ENCODE measurements at places on chromosomes 4 and X.

DNA sequence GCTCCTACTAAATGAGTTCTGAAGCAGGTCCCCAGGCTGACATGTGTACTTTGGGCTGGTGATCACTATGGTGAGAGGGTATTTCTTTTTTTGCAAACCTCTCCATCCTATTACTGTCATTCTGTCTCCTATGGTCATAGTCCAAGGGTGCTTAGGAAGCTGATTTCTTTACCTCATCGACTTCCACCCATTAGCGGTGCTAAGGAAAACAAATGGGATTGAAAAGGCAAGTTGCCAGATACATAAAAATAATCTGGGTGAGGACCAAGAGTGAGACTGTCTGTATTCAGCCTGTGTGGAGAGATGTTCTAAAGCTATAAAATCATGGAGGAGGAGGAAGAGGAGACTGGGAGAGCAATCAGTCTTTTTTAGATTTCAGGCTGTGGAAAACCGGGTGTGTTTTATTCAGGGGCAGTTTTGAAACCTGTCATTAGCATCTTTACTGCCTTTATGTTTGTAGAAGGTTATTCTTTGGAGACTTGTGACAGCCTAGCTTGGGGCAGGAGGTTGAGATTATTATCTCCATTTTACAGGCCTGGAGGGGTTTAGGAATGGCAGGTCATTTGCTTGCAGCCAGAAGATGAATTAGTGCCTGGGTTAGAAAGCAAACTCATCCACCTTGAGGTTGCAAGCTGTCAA is 1.9 kb downstream of the TMEM164 start:
- no peak for DNase-seq
- H3K27ac ChIP-seq = peak overlapping the region; percentile 34
- H3K36me3 ChIP-seq = no peaks in the 10 kb centered on the region
- peaks cover 4% of the 10 kb centered on the region for H3K27me3 ChIP-seq
- H3K4me3 ChIP-seq = no peak overlapping the region

DNA sequence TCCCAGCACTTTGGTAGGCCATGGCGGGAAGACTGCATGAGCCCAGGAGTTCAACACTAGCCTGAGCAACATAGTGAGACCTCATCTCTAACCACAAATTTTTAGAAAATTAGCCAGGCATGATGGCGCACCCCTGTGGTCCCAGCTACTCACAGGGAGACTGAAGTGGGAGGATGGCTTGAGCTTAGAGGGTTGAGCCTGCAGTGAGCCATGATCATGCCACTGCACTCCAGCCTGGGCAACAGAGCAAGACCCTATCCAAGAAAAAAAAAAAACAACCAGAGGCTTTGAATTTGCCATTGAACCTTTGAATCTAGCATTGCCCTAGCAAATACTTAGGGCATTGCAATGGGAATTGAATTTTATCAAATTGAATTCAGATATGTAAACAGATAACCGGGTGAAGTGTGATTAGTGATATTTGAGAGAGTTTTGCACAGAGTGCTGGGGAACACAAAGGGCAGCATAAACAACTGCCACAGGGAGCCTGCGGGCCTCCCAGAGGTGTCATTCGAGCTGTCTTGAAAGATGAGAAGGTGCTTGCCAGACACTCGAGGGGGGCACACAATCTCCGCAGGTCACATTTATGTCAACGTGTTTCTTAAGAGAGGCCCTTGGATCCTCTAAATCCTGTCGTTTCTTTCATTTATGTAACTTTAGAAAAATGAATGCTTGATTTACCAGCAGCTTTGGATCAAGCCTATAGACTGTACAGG is 200.3 kb downstream of the AASDH start:
- no peaks in the 10 kb centered on the region for H3K27me3 ChIP-seq
- no peaks in the 10 kb centered on the region for H3K36me3 ChIP-seq
- no peak overlapping the region for H3K27ac ChIP-seq

DNA sequence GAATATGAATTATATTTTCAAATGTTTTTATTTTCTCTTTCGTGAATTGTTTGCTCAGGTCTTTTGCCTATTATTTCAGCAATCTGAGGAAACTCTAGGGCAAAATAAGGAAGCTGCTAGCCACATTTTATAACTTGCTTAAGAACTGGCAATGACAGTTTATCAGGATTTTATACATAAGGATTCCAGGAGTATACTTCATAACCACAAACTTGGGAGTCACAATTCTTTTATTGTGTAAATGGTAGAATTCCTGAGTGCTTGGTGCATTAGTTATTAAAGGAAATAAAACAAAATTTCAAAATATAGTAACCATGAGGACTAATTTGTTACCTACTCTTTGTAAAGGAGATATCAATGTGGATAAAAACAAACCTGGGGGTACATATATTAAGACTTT is 54.4 kb downstream of the PALLD start:
- no peaks in the 10 kb centered on the region for H3K27me3 ChIP-seq
- no peaks in the 10 kb centered on the region for H3K36me3 ChIP-seq
- no peak for DNase-seq
- no peaks in the 10 kb centered on the region for H3K4me1 ChIP-seq
- no peak overlapping the region for H3K27ac ChIP-seq

DNA sequence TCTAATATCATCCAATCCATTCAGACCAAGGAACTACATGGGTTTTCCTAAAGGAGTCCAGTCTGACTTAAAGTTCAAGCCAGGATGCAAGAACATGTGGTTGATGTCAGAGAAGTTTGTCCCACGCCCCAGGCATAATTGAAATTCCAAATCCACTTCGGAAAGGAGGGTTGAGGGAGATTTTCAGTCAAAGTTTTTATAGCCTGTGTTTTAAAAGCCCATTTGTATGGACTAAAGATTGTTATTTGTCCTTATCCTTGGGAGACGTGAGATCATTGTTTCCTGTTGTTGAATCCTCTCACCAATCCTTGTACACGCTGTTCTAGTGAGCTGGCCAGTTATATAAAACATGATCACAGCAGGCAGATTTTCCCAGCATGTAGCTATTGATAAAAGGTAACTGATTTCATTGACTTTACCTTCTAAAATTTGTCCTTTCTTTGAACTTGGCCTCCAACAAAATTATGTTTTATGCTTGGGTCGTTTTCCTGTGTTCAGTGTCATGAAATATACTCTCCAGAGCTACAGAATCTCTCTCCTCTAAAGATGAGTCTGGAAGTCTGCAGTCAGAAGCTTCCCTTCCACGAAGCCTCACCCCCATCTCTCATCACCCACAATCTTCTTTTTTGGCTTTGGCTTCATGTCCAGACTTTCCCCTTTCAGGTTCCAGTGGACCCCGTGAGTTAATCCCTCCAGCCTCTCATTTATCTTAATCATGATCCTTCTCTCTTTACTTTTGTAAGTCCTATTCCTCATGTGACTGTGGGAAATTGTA is 92.9 kb downstream of the ATP10D start:
- H3K27ac ChIP-seq = peak overlapping the region; percentile 61
- H3K36me3 ChIP-seq = peaks cover 9% of the 10 kb centered on the region
- no peaks in the 10 kb centered on the region for H3K4me1 ChIP-seq
- DNase-seq = peak; percentile 73
- H3K4me3 ChIP-seq = no peak overlapping the region
- H3K27me3 ChIP-seq = no peaks in the 10 kb centered on the region

DNA sequence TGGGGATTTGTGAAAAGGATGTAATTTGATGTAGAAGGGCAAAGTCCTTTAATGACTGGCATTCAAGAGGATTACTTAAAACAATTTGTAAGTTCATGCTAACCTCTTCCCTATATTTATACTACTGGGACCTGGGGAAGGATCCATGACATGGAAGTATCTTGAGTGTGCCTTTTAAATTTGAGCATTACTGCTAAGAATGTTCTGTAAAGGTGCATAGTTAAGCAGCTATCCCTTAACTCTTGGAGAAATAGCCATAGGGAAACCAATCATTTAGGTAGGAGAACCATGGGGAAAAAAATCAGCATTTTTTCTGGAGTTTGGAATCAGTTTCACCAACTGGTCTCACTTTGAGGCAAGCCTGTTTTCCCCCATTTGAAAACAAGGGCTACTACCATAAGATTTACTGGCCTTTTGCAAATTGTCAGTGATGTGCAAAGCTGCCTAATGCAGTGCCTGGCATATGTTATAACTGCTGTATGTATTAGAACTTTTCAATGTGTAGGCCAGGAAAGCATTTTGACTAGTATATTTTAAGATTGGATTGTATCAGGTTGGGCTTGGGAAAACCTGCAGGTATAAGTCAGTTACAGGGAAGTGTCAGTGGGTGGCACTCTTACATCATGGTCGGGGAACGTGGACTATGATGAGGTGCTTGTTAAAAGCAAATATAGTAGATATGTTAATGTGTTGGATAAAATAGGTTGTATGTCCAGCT is 72.1 kb downstream of the PRSS12 start:
- H3K4me1 ChIP-seq = peaks cover 29% of the 10 kb centered on the region
- H3K36me3 ChIP-seq = no peaks in the 10 kb centered on the region
- DNase-seq = no peak
- no peaks in the 10 kb centered on the region for H3K27me3 ChIP-seq
- H3K27ac ChIP-seq = peak overlapping the region; percentile 24

GRCh38 chr4:188145601-188146000 is 6.4 kb downstream of the TRIML1 start:
- DNase-seq = no peak
- H3K27me3 ChIP-seq = no peaks in the 10 kb centered on the region

DNA sequence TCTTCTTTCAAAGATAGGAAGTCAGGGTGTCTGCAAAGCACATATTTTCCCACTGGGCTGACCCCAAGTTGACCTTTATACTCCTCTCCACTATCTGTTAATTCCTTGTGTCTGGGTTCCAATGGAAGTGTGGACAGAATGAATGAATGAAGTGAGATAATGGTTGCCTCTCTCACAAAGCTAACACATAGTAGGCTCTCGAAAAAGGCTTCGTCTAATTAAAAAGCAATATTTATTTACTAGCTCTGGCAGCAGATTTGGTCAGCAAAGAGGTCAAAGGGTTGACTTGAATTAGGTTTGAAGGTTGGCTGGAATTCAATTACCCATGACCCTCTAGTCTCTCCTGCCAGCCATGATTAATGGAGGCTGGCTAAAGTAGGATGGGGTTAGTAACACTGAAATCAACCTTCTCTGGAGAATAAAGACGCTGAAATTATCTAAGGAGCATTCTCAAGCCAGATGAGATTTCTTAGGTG is 280.3 kb upstream of the KLF3 start:
- H3K4me1 ChIP-seq = peaks cover 11% of the 10 kb centered on the region
- H3K27me3 ChIP-seq = no peaks in the 10 kb centered on the region
- H3K36me3 ChIP-seq = no peaks in the 10 kb centered on the region
- H3K4me3 ChIP-seq = no peak overlapping the region

- peak; percentile 85 for DNase-seq
- H3K27ac ChIP-seq = peak overlapping the region; percentile 52
- H3K4me3 ChIP-seq = no peak overlapping the region
- no peaks in the 10 kb centered on the region for H3K36me3 ChIP-seq
- no peaks in the 10 kb centered on the region for H3K27me3 ChIP-seq
These were observed 9.1 kb downstream of the HTRA3 start for GRCh38 chr4:8278421-8279287.

DNA sequence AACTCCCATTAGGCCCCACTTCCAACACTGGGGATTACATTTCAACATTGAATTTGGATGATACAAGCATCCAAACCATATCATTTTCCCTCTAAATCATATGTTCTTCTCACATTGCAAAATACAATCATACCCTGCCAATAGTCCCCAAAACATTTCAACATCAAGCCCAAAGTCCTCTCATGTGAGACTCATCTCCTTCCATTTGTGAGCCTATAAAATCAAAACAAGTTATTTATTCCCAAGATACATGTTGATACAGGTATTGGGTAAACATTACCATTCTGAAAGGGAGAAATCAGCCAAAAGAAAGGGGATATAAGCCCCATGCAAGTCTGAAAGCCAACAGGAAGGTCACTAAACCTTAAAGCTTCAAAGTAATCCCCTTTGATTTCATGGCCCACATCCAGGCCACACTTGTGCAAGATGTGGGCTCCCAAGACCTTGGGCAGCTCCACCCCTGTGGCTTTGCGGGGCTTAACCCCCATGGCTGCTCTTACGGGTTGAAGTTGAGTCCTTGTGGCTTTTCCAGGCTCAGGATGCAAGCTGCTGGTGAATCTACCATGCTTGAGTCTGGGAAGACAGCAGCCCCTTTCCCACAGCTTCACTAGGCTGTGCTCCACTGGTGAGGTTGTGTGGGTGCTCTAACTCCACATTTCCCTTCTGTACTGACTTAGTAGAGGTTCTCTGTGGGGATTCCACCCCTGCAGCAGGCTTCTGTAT is 40.6 kb upstream of the SERTM2 start:
- H3K27me3 ChIP-seq = no peaks in the 10 kb centered on the region
- H3K36me3 ChIP-seq = no peaks in the 10 kb centered on the region
- no peak for DNase-seq
- no peak overlapping the region for H3K4me3 ChIP-seq
- H3K27ac ChIP-seq = no peak overlapping the region

- no peak overlapping the region for H3K27ac ChIP-seq
- no peaks in the 10 kb centered on the region for H3K4me1 ChIP-seq
- H3K36me3 ChIP-seq = no peaks in the 10 kb centered on the region
- H3K4me3 ChIP-seq = no peak overlapping the region
- H3K27me3 ChIP-seq = no peaks in the 10 kb centered on the region
- DNase-seq = no peak
These were observed 37.3 kb downstream of the NUDT11 start for GRCh38 chrX:51459125-51459524.

GRCh38 chr4:89125901-89126782 is 14.8 kb downstream of the TIGD2 start:
- H3K4me3 ChIP-seq = no peak overlapping the region
- H3K27me3 ChIP-seq = no peaks in the 10 kb centered on the region
- DNase-seq = no peak
- no peaks in the 10 kb centered on the region for H3K4me1 ChIP-seq
- H3K36me3 ChIP-seq = no peaks in the 10 kb centered on the region

DNA sequence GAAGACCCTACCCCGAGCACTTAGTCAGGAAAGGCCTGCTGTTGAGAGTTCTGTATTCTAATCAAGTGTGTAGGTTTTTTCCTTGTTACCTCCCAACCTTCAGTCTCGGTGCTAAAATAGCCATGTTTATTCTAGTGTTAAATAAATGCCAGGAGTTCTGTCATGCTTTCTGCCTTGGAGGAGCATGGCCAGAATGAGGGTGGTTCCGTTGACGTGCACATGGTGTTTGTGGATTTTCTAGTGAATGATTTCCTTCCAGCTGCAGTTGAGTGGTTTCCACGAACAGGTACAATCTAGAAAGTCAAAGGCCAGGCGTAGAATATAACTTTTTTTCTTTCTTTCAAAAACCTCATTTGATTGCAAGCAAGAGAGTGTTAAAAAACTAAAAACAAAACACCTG is 21.0 kb downstream of the TRMT44 start:
- no peaks in the 10 kb centered on the region for H3K4me1 ChIP-seq
- H3K27me3 ChIP-seq = no peaks in the 10 kb centered on the region
- H3K36me3 ChIP-seq = peaks cover 22% of the 10 kb centered on the region
- H3K4me3 ChIP-seq = no peak overlapping the region

- H3K4me1 ChIP-seq = no peaks in the 10 kb centered on the region
These were observed 34.8 kb upstream of the MAP9 start for GRCh38 chr4:155411546-155411945.

DNA sequence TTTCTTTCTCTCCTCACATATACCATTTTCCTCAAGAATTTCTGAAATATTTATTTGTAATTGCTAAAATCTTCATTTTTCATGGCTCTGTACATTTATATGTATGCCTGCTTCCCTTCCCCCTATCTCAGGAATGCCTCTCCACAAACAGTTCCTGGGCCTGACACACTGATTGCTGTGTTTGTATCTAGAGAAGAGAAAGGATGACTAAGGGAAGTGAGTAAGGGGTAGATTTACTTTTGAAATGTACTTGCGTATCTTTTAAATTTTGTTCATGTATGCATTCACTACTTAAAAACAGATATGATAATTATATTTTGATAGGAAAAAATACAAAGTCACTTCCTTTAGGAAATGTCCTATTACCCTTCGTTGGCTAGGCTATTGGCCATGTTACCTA is 790.8 kb downstream of the PCDH18 start:
- no peak for DNase-seq
- H3K4me3 ChIP-seq = no peak overlapping the region
- no peaks in the 10 kb centered on the region for H3K36me3 ChIP-seq
- H3K27me3 ChIP-seq = no peaks in the 10 kb centered on the region
- H3K4me1 ChIP-seq = no peaks in the 10 kb centered on the region
- no peak overlapping the region for H3K27ac ChIP-seq
